ENCODE measurements at places on chromosomes 5 and 9.

GRCh38 chr5:93163010-93163663 is 417.9 kb downstream of the NR2F1-AS1 start:
- DNase-seq = peak; percentile 20

- no peak for DNase-seq
Measured at GRCh38 chr9:130114741-130115140, 57.5 kb upstream of the NCS1 start.

- peak; percentile 92 for DNase-seq
Measured at GRCh38 chr5:147567917-147568598, 58.2 kb upstream of the DPYSL3 start.

DNA sequence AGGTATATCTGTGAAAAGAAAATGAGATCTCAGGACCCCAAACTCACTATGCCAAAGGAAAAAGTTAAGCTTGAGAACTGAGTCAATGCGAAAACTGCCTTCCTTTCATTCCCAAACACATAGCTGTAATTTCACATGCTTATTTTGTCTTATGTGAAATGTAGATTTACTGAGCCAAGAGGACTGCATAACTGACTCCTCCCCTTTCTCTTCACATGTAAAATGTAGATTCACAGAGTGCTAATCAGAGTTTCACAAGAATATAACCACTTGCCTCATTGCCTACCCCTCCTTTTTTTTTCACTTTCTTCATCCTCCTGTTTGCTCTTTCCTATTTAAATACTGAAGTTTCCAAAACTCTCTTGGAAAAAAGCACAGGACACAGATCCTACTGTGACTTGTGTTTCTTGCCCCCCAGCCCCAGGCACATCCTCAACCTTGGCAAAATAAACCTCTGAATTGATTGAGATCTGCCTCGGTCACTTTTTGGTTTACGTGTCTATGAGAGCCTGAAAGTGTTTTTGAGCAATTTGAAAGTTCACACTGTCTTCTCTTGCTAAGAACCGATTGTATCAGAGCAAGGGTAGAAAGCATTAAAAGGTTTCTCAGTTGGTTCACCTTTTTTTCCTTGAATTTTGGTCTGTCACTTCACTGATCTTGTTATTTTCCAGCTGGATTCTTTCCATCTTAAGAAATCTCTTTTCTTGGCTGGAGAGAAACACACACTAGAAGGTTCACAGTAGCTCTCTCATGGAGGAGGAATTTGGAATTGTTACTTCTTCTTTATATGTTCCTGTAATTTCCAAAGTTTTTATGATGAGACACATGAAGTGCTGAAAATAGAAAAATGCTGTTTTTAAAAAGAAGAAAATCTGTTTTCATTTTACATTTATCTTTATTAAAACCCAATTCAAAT is 44.8 kb upstream of the SNAPC3 start:
- no peak for DNase-seq

DNA sequence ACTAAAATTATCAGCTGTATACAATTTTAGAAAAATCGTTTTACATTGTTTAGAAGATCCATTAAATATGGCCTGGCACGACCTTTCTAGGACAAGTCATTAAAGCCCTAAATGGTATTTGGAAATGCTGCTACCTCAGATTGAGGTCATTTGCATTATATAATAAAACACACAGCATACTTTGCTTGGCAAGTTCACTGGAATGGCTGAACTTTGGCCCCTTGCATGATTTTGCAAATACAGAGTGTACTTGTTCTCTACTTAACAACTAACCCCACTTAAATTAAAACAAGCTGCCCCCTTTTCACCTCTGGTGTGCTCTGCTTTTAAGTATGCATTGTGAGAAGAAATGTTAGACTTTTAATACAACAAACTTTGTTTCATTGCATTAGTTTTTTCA is 860.1 kb downstream of the PTPRD start:
- peak; percentile 71 for DNase-seq

- peak; percentile 31 for DNase-seq
Measured at GRCh38 chr5:37789991-37790390, 49.9 kb downstream of the GDNF start.

- peak; percentile 56 for DNase-seq
Measured at GRCh38 chr5:51566953-51567352, 183.7 kb downstream of the ISL1 start.

- peak; percentile 34 for DNase-seq
Measured at GRCh38 chr5:145598983-145599382, 236.2 kb downstream of the PRELID2 start.

GRCh38 chr9:37921546-37922300 is 17.8 kb upstream of the SLC25A51 start:
- DNase-seq = no peak

- DNase-seq = peak; percentile 84
Measured at GRCh38 chr5:30401479-30402058, 791.9 kb upstream of the CDH6 start.

DNA sequence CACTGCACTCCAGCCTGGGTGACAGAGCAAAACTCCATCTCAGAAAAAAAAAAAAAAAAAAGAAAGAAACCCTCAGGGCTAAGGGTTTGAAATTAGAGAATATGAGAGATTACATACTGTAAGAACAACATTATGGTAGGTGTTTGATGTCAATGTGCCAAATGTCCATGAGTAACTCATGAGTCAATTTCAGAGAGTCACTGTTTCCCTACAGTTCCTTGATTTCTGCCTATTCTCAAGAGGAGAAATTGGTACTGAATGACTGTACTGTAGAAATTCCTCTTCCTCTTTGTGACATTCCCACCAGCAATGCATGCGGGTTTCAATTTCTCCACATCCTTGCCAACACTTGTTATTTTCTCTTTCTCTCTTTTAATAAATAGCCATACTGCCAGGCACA is 35.2 kb downstream of the MARVELD2 start:
- no peak for DNase-seq

DNA sequence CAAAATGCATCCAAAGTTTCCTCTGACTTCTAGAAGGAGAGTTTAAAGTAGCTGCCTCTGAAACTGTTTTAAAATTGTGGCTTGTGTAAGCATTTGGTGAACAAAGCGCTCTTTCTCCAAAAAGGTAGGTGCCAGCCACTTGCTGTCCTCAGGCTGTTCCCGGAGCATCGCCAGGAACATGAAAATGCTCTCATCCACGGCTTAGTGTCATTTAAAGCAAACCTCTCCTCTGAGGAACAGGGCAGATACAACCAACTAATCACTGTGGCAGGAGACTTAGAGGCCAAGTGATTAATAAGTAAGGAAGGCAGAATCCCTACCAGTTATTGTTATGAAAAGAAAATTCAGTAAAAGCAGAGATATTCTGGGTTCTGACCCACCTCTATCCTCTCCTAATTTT is 165.6 kb downstream of the DCP2 start:
- DNase-seq = no peak

DNA sequence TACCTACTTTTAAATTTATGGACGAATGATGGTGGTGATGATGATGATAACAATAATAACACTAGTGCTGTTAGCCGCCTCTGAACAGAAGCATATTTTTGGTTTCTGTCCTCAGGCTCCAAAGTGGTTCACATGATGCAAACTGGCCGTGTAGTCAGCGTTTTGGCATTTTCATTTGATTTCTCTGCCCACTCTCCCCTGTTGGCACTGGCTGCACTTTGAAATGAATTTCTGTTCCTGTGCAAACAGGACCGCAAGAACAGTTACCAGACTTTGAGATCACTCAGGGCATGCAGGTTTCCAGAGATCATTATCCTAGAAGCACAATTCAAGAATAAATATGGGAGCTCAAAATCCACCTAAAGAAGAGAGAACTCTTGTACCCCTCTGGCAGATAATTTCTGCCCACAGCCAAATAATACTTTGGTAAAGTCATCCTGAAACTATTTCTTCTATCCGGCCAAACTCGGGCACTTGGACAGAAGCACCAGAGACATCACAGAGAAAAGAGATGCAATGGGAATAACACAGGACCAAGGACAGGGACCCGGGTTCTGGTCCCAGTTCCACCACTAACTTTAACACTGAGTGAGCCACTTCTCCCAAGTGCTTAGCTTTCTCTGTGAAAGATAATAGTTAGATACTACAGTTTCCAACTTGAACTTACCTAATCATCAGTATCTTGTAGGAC is 201.7 kb upstream of the PTGER4 start:
- DNase-seq = no peak

- DNase-seq = no peak
Measured at GRCh38 chr9:94767331-94768072, 41.0 kb downstream of the AOPEP start.

Data from NCI-H69 (cell line).